ENCODE measurements at places on chromosomes 4 and X. TPM values are rescaled to one million over a fixed set of nuclear protein-coding genes. Genes with fewer than 3 reads are reported as not detected.

GRCh38 chr4:176902710-176903323, 110.1 kb upstream of the VEGFC start:
- no peaks in the 10 kb centered on the region for H3K36me3 ChIP-seq
- peak overlapping the region; percentile 13 for H3K27ac ChIP-seq
- peaks cover 7% of the 10 kb centered on the region for H3K4me1 ChIP-seq
- peaks cover 4% of the 10 kb centered on the region for H3K27me3 ChIP-seq
- H3K4me3 ChIP-seq, result peak overlapping the region; percentile 5

DNA sequence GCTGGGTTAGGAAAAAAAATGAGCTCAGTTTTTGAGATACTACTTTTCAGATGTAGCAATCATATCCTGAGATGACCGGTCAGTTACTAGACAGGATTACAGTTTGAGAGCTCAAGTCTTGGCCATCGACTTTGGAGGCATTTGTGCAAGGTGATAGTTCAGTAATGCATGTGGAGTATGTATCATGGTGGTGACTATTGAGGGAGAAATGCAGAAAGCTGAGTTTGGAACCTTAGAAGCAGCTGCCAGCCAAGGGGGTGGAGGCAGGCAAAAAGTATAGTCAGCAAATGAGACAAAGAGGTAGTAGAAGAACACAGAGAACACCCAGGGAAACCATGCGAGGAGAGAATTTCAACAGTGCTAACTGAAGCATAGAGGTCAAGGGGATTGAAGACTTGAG, 48.7 kb upstream of the SLC4A4 start:
- no peak overlapping the region for H3K4me3 ChIP-seq
- H3K36me3 ChIP-seq, result no peaks in the 10 kb centered on the region
- no peak for DNase-seq
- no peak overlapping the region for H3K27ac ChIP-seq
- no peaks in the 10 kb centered on the region for H3K4me1 ChIP-seq
- H3K27me3 ChIP-seq, result no peaks in the 10 kb centered on the region

Gene FAM149A
- 0.88 TPM for total RNA-seq

Gene MAGEB2
- total RNA-seq, result not detected

DNA sequence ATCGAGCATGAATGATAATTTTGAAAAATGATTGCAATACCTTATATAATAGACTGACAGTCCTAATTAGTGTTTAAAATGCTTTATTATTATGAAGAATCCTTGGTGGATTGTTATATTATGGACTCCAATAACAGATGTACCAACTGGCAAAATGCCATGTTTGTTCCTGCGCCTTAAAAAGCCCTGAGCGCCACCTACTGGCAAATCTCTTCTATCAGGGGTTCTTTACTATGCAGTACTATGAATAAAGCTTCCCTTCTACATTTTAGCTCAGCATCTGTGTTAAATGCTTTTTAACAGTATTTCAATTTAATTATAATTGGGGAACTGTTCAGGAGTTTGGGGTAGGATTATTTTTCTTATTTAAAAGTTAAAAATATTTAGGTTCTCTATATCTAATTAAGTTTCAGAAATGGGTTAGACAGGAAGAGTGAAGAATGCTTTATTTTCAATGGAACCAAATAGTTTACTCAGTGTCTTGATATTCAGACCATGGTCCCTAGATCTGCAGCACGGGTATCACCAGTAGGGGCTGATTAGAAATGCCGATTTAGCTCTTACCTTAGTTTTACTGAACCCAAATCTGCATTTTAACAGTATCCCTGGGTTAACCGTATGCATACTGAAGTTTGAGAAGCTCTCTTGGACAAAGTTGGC, 20.0 kb downstream of the CFAP97 start:
- H3K4me1 ChIP-seq, result peaks cover 9% of the 10 kb centered on the region
- H3K4me3 ChIP-seq, result no peak overlapping the region
- DNase-seq, result peak; percentile 58
- H3K36me3 ChIP-seq, result peaks cover 11% of the 10 kb centered on the region
- no peak overlapping the region for H3K27ac ChIP-seq

GRCh38 chr4:153115322-153116290, 88.6 kb upstream of the TRIM2 start:
- no peak overlapping the region for H3K27ac ChIP-seq
- peaks cover 18% of the 10 kb centered on the region for H3K4me1 ChIP-seq
- H3K4me3 ChIP-seq, result peak overlapping the region; percentile 65
- H3K36me3 ChIP-seq, result no peaks in the 10 kb centered on the region
- DNase-seq, result peak; percentile 60

DNA sequence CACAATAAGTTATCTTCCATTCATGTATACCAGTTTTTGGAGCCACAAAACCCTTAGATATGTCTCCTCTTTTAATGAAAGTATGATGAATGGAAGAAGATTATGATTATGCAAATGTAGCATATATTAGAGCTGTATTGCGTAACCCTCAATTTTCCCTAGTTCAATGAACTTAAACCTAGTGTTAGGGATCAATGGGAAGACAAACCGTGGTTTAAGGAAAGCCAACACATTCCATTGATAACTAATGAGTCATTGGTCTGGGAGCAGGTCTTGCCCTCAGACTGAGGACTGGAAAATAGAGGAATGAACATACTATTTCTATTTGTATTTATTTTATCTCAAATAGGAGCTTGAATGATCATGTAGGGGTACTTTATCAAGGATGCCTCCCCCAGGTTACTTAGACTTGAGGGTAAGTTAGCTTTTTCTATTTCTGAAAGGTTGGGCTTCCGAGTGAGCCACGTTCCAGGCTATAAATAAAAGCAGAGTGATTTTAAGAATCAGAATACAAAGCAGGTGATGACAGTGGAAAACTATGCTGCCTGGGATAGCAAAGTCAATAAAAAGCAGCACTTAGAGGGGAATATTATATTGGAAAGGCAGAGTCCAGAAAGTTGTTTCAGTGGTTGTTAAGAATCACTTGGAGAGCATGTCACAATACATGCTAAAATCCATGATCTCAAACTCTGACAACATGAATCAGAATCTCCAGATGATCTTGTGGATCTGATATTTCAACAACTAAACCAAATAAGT, 356.0 kb downstream of the ADAM29 start:
- no peak overlapping the region for H3K27ac ChIP-seq
- no peak for DNase-seq
- no peaks in the 10 kb centered on the region for H3K27me3 ChIP-seq
- no peak overlapping the region for H3K4me3 ChIP-seq
- H3K36me3 ChIP-seq, result no peaks in the 10 kb centered on the region
- no peaks in the 10 kb centered on the region for H3K4me1 ChIP-seq

- H3K27ac ChIP-seq, result no peak overlapping the region
- no peaks in the 10 kb centered on the region for H3K4me1 ChIP-seq
- H3K4me3 ChIP-seq, result no peak overlapping the region
- H3K27me3 ChIP-seq, result no peaks in the 10 kb centered on the region
- DNase-seq, result no peak
- no peaks in the 10 kb centered on the region for H3K36me3 ChIP-seq
These were observed 1306.8 kb downstream of the STIM2 start for GRCh38 chr4:28167411-28167810.

Gene GLRA2
- total RNA-seq, result not detected

- no peaks in the 10 kb centered on the region for H3K4me1 ChIP-seq
- no peaks in the 10 kb centered on the region for H3K27me3 ChIP-seq
- no peak for DNase-seq
- no peaks in the 10 kb centered on the region for H3K36me3 ChIP-seq
- no peak overlapping the region for H3K27ac ChIP-seq
These were observed 2702.5 kb downstream of the PCDH7 start for GRCh38 chr4:33422656-33423055.

GRCh38 chr4:150581641-150582051, 305 bp upstream of the MAB21L2 start:
- no peak overlapping the region for H3K27ac ChIP-seq
- peaks cover 38% of the 10 kb centered on the region for H3K36me3 ChIP-seq
- no peaks in the 10 kb centered on the region for H3K4me1 ChIP-seq
- DNase-seq, result no peak

- H3K27me3 ChIP-seq, result no peaks in the 10 kb centered on the region
- H3K36me3 ChIP-seq, result no peaks in the 10 kb centered on the region
- no peak for DNase-seq
These were observed 223.1 kb upstream of the SLIT2 start for GRCh38 chr4:20028645-20029044.

Gene UGT2B10
- total RNA-seq, result not detected

DNA sequence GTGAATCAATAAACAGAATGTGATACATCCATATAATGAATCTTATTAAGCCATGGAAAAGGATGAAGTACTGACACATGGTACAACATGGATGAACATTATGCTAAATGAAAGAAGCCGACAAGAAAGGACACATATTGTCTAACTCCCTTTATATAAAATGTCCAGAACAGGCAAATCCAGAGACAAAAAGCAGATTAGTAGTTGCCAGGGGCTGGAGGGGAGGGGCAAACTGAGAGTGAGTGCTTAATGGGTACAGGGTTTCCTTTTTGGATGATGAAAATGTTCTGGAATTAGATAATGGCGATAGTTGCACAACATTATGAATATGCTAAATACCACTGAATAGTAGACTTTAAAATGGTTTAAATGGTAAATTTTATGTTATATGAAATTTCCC, 17.4 kb downstream of the ADGRG4 start:
- H3K27me3 ChIP-seq, result no peaks in the 10 kb centered on the region
- no peaks in the 10 kb centered on the region for H3K4me1 ChIP-seq
- H3K27ac ChIP-seq, result no peak overlapping the region
- no peak for DNase-seq
- no peaks in the 10 kb centered on the region for H3K36me3 ChIP-seq

DNA sequence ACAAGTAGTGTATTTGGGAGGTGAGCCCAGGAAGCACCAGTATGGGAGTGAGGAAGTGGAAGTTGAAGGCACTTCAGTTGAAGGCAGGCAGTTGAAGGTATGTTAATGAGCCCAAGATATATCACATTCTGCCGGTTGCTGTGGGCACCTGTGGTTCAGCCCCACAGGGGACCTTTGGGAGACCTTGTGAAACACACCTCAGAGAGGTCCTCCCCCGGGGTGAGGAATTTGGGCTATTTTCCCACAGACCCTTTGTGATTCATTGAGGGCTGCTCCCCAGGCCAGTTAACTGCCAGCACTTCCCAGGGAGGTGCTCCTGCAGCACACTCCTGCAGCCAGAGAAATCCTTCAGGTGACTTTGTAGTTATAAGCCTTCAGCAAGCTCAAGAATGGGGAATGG, 45.9 kb downstream of the PTCHD1 start:
- H3K36me3 ChIP-seq, result no peaks in the 10 kb centered on the region
- H3K27me3 ChIP-seq, result peaks cover 7% of the 10 kb centered on the region
- no peak for DNase-seq

GRCh38 chr4:83093060-83093640, 21.4 kb downstream of the PLAC8 start:
- peaks cover 35% of the 10 kb centered on the region for H3K4me1 ChIP-seq
- no peaks in the 10 kb centered on the region for H3K27me3 ChIP-seq
- H3K36me3 ChIP-seq, result peaks cover 68% of the 10 kb centered on the region
- H3K27ac ChIP-seq, result no peak overlapping the region
- no peak overlapping the region for H3K4me3 ChIP-seq
- DNase-seq, result no peak

Gene PDE6B
- total RNA-seq, result 23.2 TPM

- no peak overlapping the region for H3K4me3 ChIP-seq
- no peak overlapping the region for H3K27ac ChIP-seq
- no peaks in the 10 kb centered on the region for H3K27me3 ChIP-seq
- no peaks in the 10 kb centered on the region for H3K4me1 ChIP-seq
- DNase-seq, result no peak
These were observed 333.1 kb upstream of the IGFBP7 start for GRCh38 chr4:57443308-57443707.

DNA sequence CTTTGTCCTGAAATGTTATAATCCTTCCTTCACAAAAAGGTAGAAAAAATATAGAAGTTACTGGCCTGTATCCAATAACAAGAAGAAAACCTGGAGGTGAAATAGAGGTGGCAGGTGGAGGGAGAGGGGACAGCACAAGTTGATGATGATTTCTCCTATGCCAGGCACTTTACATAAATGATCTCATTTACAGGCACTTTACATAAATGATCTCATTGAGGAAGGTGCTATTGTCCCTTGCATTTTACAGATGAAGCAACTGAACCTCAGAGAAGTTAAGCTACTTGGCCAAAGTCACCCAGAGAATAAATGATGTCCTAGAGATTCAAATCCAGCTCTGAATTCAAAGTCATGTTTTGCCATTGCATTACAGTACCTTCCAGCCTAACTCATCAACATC, 7.1 kb upstream of the OPHN1 start:
- H3K4me1 ChIP-seq, result peaks cover 5% of the 10 kb centered on the region
- H3K27ac ChIP-seq, result no peak overlapping the region
- no peak for DNase-seq
- H3K36me3 ChIP-seq, result no peaks in the 10 kb centered on the region

Gene NIPAL1
- total RNA-seq, result 1.1 TPM

GRCh38 chr4:1542226-1542490, 135.9 kb upstream of the NKX1-1 start:
- H3K27me3 ChIP-seq, result no peaks in the 10 kb centered on the region
- H3K27ac ChIP-seq, result no peak overlapping the region
- DNase-seq, result no peak
- no peak overlapping the region for H3K4me3 ChIP-seq
- no peaks in the 10 kb centered on the region for H3K36me3 ChIP-seq

Gene ITM2A
- 75.8 TPM for total RNA-seq

- no peak overlapping the region for H3K4me3 ChIP-seq
- DNase-seq, result no peak
- H3K27me3 ChIP-seq, result no peaks in the 10 kb centered on the region
- H3K4me1 ChIP-seq, result no peaks in the 10 kb centered on the region
- no peaks in the 10 kb centered on the region for H3K36me3 ChIP-seq
- H3K27ac ChIP-seq, result no peak overlapping the region
These were observed 329.4 kb upstream of the PPARGC1A start for GRCh38 chr4:24219209-24219608.

DNA sequence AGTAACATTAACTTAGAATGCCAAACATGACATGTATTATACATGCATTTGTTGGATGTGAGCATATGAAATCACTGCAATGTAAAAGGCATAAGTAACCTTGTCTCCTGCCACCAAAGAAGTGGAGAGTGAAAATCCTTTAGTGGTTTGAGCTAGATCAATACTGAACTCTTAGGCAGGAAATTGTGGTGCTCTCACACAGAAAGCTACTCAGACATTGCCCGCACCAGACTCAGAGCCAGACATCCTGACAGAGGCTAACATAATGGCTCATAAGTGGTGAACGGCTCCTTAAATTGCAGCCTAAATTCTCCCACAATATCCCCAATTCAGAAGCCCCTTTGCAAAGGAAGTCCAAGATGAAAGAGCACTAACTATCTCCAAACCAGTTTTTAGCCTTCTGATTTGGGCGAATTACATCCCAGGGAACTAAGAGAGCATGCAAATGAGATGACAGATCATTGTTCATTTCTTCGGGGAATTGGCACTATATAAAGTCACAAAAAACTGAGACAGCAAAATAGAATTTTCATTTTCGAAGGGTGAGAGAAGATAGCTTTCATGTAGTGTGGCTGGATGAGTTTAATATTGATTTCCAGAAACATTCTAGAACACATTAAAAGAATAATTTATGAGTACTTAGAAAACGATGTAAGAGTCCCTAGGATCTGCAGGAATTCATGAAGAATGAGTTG, 233.6 kb upstream of the RPS6KA3 start:
- DNase-seq, result no peak
- peaks cover 20% of the 10 kb centered on the region for H3K4me1 ChIP-seq
- H3K27me3 ChIP-seq, result peaks cover 7% of the 10 kb centered on the region
- peaks cover 2% of the 10 kb centered on the region for H3K36me3 ChIP-seq
